ENCODE measurements at places on chromosomes 4 and X.

DNA sequence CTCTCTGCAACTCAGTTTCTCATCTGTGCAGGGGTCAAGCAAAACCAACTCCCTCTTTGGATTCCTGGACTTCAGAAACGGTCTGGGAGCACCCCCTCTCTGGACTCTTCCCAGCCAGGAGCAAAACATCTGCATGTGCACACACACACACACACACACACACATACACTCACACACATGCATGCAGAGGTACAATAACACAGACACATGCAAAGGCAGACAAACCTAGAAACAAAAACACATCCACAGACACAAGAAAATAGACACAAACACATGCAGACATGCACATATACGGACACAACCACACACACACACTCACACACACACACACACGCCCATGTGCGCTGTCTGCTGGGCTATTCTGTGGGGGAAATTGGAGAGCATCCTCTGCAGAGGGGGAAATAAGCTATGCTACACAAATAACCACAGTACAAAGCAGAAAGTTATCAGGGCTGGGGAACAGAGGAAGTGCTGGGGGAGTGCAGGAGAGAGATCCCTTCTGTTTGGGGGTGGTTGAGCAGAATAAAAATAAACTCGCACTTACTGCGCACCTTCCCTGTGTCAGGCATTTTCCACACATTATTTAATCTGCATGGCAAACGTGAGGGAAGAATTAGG, 19.9 kb downstream of the IQSEC2 start:
- DNase-seq, result no peak

DNA sequence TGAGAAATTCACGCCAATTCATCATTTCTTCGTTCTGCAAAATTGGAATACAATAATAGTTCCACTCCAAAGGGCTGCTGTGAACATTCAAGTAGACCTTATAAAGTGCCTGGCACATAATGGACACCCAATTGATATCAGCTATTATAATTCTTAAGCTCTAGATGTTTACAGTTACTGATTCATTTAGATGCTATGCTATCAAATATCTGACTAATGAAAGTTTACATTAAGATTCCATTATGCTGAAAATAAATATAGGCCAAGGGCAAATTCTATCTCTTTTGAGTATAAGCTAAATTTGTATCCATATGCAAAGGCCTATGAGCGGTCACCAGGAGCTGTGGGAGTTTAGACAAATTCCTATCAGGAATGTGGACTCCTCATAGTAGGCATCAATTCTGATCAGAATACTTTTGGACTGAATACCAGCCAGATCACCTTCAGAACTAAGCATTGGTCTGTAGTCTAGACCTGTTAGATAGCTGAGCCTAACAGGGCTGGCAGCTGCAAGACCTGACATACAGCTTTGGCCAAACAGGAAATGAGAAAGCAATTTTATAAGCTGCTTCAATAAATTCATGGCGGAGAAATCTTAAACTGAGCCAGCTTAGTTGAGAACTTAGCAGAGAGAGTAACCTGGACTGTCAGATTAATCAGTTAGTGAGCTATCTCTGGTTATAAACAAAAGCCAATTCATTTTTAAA, 384.3 kb upstream of the ACTRT1 start:
- no peak for DNase-seq

DNA sequence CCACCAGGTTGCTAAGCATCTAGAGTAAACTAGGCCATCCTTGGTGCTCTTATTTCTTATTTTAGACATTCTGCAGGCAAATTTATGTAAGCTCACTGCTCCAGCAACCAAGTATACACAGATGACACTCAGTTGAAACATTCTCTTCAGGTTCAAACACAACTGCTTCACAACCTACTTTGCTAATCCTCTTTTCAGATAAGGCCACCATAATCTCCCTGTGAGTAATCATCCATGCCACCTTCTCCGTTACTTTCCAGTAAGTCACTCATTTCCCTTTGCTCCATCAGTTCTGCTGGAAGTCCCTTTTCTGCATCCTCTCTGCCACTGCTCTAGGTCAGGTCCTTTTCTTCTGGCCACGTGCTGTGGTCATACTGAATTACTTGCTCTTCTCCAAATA, 120.2 kb upstream of the WDFY3 start:
- no peak for DNase-seq

DNA sequence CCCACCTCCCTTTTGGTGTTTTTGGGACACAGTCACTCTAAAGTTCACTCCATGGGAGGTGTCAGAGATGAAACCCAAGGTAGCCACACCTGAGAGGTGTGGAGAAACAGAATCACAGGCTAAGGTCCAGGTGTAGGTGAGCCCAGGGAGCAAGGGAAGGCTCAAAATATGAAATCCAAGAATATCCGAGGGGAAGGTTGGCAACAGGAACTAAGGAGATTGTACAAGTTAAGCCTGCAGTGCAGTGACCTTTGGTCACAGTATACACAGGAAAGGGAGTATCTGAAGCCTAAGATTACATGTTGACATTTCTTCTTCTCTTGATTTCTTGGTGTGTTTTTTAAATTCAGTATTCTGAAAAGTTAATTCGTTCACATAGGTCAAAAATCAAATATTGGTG, 46.5 kb downstream of the PHF8 start:
- DNase-seq, result no peak

GRCh38 chr4:175947117-175947722, 118.4 kb upstream of the WDR17 start:
- DNase-seq, result no peak

- no peak for DNase-seq
These were observed 92.7 kb upstream of the RPL34 start for GRCh38 chr4:108527723-108528122.

GRCh38 chr4:2365913-2366210, 52.6 kb downstream of the ZFYVE28 start:
- no peak for DNase-seq

- DNase-seq, result no peak
These were observed 207.0 kb downstream of the NSUN7 start for GRCh38 chr4:40956721-40957255.

GRCh38 chrX:150332023-150332422, 31.1 kb upstream of the MAMLD1 start:
- no peak for DNase-seq

DNA sequence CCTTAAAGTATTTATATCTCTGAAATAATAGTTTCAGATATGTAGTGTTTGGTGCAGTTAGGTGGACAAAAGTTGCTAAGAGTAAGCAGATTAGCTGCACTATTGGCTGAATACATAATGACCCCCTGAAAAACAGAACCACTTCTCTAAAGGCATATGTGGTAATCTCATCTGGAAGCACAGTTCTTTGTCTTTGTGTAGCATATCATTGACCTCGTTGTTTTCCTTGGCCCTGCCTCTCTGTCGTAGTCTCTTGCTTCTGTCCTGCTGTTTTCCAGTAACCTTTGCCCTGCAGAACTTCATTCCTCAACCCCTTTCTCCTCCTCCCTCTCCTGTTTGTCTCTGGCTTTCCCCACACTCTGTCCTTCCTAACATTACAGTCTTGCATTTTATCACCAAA, 41.4 kb downstream of the JADE3 start:
- no peak for DNase-seq

All from NCI-H1105 (cell line).